Panc1 (cell line): ENCODE measurements at places on chromosomes 12 and 14. TPM values are rescaled to one million over a fixed set of nuclear protein-coding genes. Genes with fewer than 3 reads are reported as not detected.

DNA sequence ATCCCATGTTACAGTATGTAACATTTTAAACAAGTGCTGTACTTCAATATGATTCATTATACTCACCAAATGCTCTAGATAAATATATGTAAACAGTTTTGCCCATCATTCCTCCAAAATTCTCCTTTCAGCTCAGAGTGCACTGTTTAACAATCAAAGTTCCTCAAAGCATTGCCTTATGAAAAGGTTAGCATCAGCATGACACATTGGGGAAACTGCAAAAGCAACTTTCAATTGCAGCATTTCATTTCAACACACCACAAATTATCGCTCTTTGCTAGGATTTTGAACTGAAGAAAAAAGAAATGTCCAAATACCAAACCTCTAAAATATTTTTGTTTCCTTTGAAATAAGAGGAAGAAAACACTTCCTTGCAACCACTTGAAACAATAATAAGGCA, 413.2 kb downstream of the FLRT2 start:
- DNase-seq, result no peak

GRCh38 chr12:13211191-13211858, 14.8 kb downstream of the EMP1 start:
- no peak for DNase-seq

- DNase-seq, result no peak
Measured at GRCh38 chr14:69780092-69780491, 13.2 kb downstream of the SRSF5 start.

- DNase-seq, result no peak
Measured at GRCh38 chr14:35854696-35855270, 28.6 kb downstream of the BRMS1L start.

DNA sequence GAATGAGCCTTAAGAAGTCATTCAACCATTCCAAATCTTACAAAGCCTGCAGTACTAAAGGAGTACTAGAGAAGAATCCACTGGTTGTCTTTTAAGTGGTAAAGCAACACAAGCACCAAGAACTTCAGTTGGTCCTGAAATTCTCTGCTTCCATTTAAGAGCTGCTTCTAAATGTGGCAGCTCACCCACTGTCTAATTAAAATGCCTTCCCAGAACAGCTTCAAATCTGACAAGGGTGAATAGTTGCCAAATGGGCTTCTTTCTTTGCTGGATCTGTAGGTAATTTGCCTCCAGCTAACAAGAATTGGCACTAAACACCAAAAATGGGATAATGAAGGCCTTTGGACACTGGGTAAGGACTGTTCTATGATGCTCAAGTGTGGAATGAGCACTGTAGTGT, 72.2 kb upstream of the NAP1L1 start:
- DNase-seq, result no peak

The MYO1H gene
- not detected for total RNA-seq

DNA sequence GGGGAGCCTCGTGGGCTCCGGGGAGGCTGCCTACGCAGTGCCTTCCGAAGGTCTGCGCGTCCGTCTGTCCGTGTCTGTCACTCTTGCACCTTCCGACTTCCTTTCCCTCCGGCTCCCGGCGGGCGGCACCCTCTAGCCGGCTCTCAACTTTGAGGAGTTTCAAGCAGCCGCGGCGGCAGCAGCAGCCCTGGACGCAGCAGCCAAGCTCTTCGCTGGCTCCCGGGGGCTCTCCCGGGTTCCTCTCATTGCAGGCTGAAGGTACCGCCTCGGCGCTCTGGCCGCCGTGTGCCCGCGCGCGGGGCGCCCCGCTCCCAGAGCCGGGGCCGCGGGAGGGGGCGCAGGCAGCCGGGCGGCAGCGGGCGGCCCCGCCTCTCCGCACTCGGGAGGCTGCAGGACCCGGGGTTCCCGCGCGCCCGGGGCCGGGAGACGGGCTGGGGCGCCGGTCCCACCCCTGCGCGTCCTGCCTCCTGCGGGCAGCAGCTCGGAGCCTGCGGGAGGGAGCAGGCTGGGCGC, at the start of the genes AMIGO2 and PCED1B:
Gene AMIGO2, minus strand, starts transcription at position 492 of the 513 bp plus-strand sequence. CDS start 957 bp downstream, outside the sequence.
Gene PCED1B, plus strand, starts transcription at position 154 of the 513 bp plus-strand sequence. CDS start 155,443 bp downstream, outside the sequence.
- no peak for DNase-seq

The C1QL4 gene
- 2.1 TPM for total RNA-seq

The STXBP6 gene
- total RNA-seq, result not detected

DNA sequence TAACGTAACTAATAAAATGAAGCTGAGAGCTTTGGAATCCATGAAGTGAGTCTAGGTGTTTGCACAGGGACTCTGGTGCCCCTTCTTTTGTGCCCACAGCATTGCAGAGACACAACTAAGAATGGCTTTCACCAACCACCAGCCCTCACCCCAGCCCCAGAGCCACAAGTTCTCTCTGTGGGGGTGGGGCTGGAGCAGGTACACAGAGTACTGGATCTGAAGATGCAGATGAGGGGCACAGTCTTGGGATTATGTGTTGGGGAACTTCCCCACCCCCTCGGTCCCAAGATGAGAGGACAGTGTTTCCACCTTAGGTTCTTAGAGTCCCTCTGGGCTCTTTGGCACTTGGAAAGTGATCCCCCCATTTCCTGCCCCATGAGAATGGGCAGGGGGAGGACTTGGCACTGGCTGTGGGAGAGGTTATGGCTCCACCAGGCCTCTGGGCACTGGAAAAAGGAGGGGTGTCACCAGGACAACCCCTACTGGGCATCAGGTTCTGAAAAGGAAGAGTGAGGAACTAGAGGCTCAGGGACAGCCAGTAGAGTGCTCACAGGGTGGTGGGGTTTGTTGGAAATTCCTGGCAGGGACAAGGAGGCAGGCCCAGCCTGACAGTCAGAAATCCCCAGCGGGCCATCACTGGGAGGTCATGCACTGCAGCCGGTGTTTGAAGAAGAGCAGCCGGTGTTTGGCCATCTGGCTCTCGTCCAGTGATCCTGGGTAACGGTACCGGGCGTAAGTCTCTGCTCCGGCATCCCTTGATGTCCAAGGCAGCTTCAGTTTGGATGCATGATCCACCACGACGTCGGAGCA, 6.7 kb downstream of the B4GALNT1 start:
- no peak for DNase-seq

DNA sequence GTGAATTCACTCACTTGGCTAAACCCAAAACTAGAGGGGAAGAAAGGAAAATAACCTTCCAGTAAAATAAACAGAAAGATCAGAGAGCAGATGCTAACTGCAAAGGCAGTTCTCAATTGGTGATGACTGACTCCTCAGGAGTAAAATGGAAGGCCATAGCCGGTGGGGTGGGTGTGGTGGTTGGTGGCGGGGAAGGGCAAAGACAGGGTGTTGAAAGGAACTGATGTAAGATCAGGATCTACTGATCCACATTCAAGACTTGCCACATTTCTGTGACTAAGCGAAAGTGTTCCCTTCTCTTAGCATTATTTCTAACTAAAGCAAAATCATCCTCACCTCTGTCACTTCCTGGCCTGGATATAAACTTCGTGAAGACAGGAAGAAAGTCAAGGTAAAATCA, 26.3 kb upstream of the TC2N start:
- no peak for DNase-seq

DNA sequence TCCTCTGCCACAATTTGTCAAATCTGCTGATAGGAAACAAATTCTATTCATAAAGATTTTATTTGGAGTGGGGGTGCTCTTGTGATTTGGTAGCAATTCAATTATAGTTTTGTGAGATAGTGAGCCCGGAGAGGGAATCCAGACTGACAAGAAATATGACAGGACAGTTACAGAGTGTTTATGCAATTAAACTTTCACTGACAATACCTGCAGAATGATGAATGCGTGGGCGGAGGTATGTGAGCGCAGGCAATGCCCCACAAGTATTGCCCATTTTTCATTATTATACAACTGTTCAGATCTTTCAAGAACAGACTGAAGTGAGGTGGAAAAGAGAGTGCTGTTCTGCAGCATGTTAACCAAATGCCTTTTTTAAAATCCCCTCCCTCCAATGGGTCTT, 259.0 kb downstream of the EGLN3 start:
- DNase-seq, result no peak

- DNase-seq, result no peak
Measured at GRCh38 chr12:121634836-121635235, 8.5 kb downstream of the ORAI1 start.

GRCh38 chr12:26028953-26029735, 70.7 kb downstream of the RASSF8 start:
- DNase-seq, result no peak

DNA sequence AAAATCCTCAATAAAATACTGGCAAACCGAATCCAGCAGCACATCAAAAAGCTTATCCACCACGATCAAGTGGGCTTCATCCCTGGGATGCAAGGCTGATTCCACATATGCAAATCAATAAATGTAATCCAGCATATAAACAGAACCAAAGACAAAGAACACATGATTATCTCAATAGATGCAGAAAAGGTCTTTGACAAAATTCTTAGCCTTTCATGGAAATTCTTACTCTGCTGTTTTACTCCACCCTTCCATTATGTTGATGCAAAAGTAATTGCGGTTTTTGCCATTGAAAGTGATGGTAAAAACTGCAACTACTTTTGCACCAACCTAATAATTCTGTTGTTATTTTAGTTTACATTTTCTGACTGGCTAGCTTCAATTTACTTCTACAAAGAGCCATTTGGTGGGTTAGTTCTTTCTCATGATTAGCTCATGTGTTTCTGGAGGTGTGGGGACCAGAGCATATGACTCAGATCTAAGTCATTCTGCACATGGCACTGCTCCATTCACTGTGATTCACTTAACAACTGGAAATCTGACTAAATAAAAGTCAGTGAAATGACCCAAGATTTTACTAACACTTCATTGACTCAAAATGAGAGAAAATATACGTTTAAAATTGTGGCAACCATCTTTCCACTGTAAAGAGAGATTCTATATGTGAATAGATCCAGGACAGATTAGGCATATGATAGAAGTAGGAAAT, 99.9 kb downstream of the TMTC3 start:
- peak; percentile 84 for DNase-seq

The KRT74 gene
- total RNA-seq, result not detected

The OR4K14 gene
- total RNA-seq, result not detected

DNA sequence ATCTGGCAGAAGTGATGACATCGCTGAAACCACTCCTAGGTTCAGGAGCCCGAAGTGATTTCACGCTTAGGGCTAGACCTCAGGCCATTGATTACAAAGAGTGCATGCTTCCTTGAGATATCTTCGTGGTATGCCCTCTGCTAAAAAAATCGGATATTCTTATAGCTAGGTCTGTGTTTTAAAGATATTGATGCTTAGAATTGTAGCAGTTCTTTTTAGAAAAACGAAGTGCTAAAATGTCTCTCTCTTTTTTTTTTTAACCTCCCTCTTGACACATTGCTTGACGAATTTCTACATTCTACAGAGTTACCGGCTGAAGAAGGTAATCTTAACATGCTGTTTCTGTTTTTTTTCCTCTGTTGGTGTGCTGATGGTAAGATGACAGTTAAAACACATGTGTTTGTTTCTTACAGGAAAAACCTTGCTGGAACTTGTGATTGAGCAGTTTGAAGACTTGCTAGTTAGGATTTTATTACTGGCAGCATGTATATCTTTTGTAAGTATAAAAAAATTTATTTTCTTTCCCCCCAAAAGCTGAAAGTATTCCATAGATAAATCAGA, 1.3 kb downstream of the ATP2A2 start:
- no peak for DNase-seq

DNA sequence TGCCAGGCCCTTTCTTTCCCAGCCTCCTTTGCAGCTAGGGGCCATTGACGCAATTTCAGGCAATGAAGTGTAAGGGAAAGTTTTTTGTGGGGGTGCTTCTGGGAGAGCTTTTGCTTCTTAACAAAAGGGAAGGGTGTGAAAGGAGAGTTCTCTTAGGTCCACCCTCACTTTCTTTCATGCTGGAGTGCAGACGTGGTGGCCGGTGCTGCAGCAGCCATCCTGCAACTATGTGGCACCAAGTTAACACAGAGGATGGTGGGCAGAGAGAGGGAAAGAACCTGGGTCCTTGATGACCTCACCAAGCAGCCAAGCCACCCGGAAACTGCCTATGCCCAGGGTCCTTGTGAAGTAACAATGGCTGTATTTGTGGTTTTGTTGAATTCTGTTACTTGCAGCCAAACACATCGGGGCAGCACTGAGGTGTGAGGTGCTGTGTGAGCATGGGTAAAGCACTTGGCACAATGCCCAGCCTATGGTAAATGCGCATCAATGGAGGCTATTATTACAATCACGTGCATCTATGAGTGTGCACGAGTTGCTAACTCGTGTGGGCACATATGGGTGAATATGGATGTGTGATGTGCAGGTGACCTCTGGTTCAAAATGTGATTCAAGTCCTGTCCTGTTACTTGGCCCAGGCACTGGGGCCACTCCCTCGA, 122.6 kb downstream of the CALM1 start:
- no peak for DNase-seq

DNA sequence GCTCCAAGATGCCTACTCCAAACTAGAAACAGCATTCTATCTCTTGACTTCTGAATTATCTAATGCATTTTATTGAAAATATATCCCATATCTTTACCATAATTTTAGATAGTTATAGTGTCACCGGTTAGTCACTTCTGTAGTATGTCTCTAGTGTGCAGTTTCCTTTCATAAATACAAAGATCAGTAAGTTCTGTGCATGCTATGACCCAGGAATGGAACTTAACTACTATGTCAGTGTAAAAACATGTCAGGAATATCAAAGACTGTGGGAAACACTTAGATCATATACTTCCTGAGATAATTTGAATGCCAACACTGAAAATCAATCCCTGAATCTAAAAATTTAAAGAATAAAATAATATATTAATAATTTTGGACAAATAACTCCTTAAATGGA, 237.6 kb downstream of the ATXN7L3B start:
- no peak for DNase-seq

DNA sequence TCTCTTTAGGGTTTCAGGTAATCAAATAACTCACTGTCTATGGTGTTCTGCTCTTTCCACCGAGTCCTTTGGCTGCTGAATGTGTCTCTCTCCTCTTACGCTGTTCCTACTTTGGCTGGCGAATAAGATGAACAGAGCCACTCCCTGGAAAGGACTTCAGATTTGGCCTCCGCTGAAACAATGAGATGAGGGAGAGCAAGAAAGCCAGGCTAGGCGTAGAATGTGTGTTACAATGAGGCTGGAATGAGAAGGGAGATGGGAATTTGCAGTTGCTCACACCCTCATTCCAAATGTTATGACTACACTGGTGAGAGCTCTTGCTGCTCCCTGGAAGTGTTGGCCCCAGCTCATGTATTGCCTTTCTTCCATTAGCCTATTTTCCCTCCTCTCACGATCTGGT, at the start of gene MFAP5:
Gene MFAP5, minus strand, starts transcription at position 234 of the 400 bp plus-strand sequence. CDS start 722 bp downstream, outside the sequence.
- DNase-seq, result no peak

GRCh38 chr14:56896922-56897321, 86.6 kb upstream of the OTX2 start:
- DNase-seq, result no peak

DNA sequence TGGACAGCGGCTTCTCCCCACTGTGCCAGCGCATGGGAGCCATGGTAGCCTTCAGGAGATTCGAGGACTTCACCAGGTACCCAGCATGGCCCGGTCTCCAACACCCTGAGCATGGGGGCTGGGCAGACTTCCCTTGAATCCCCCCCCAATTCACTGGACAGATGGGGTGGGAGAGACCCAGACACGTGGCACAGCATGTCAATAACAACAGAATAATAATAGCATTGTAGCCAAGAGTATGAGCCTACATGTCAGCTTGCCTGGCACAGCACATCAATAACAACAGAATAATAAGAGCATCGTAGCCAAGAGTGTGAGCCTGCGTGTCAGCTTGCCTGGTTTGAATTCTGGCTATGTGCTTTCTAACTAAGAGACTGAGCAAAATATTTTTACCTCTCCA, 76.4 kb downstream of the FOXN4 start:
- no peak for DNase-seq

The FBRSL1 gene
- 104 TPM for total RNA-seq

- no peak for DNase-seq
Measured at GRCh38 chr14:77375973-77376770, 722 bp downstream of the TMED8 start.

- DNase-seq, result no peak
Measured at GRCh38 chr12:132162508-132163031, 18.3 kb downstream of the NOC4L start.

The TDRD9 gene
- not detected for total RNA-seq

The OTOGL gene
- not detected for total RNA-seq

The ACSM4 gene
- not detected for total RNA-seq

The BATF gene
- total RNA-seq, result not detected
